Left ventricle myocardium superior (tissue), 1 donor: ENCODE measurements at places on chromosomes 7 and 10.

GRCh38 chr10:71351628-71352319 lies 32.7 kb downstream of the SLC29A3 start:
- DNase-seq, result peak; percentile 73

GRCh38 chr7:20140291-20141001 lies 76.7 kb downstream of the MACC1 start:
- DNase-seq, result no peak

GRCh38 chr7:77293046-77293445 lies 93.4 kb upstream of the FGL2 start:
- DNase-seq, result no peak

DNA sequence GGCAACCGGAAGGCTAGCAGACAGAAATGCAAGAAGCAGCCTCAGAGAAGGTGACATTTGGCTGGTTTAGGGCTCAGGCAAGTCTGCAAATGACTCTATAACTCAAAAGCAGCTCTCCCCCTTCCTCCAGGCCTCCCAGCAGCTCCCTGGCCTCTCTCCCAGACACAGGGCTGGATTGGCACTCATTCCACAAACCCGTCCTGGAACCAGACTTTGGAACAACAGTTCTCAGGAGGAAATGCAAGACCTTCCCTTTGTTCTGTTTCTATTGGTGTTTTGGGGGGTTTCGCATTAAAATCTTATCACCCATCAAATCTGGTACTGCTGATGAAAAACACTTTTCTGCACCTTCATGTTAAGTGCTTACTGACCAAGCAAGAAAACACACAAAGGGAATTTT lies 40.3 kb upstream of the EFCAB10 start:
- DNase-seq, result peak; percentile 67

DNA sequence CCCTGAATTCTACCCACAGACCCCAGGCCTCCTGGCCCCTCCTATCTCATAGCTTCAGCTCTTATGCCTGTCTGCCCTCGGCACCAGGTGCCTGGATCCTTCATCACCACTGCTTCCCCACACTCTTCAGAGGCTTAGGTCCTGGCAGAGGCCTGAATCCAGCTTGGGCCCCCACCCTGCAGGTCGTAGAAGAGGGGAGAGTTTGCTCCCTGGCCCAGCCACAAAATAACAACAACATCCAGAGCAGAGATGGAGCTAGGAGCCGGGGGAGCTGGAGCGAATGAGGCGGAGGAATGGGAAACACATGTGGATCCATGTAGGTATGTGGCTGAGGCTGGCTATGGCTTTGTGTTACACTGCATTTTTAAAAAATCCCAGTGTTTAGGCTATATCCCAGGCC lies 7.8 kb upstream of the OPN4 start:
- DNase-seq, result no peak

- no peak for DNase-seq
Observed at GRCh38 chr7:151818674-151819519, 58.0 kb downstream of the PRKAG2 start.

- DNase-seq, result no peak
Observed at GRCh38 chr10:114363745-114364454, 40.4 kb downstream of the AFAP1L2 start.

DNA sequence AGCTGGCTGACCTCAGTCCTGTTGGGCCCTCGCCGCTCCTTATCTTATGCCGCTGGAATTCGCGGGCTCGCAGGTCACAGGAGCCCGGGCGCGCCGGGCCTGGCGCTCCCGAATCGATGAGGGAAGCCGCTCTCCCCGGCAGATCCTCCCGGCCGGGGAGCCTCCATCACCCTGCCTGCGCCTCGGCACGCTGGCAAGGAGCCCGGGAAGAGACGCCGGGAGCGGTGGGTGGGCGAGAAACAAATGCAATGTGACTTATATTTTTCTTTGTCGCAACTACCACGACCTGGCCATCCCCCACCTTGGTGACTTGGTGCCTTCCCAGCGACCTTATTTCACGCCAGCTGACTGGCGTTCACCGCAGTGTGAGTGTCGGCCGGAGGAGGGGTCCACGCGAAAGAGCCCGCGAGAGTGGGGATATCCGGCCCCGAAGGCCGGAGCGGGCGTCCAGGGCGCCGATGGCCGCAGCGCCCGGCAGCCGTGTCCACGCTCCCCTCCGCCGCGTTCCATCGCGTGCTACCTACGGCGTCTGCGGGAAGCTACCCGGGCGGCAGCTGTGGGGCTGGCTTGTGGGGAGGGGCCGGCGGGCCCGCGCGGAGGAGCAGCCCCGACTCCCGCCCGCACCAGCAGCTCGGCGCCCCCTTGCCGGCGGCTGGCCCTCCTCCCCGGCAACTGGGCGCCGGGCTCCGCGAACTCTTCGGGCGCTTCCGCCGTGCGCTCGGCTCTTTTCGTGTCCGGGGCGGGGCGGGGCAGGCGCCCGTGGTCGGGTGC lies 494 bp upstream of the BMPR1A start:
- DNase-seq, result peak; percentile 95

DNA sequence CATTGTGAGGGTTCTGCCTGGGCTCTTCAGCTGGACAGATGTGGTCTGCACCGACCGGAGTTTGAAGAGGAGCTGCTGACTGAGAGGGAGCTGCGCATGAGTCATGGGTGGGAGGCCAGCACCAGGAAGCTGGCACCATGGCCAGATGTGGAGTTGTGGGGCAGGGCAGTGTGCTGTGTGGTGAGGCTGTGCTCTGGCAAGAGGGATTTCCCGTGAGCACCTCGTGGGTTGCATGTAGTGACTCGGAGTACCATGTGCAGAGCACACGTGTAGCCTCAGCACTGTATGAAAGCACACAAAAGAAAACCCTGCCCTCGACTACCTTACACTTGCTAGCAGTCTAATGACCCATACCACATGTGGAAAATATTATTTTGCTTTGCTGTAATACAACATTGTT lies 103.4 kb downstream of the WNT2 start:
- DNase-seq, result no peak

GRCh38 chr7:121202834-121203233 lies 126.0 kb upstream of the WNT16 start:
- DNase-seq, result no peak

DNA sequence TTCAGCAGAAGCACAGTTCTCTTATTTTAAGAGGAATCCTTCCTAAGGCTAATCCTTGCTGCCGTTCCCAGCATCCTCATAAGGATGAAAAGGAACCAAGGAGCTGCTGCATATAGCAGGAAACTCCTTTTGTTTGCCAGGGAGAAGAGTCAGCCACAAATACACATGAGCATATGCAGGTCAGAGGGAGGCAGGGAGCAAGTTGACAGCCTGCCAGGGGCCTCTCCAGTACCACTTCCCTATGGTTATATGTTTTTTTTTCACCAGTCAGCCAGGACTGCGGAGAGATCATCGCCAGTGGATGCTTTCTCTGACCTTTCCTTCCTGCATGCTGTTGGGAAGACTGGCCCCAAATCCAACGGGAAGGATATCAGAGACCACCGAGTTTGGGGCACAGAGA lies 39.8 kb downstream of the SLC35B4 start:
- DNase-seq, result no peak

DNA sequence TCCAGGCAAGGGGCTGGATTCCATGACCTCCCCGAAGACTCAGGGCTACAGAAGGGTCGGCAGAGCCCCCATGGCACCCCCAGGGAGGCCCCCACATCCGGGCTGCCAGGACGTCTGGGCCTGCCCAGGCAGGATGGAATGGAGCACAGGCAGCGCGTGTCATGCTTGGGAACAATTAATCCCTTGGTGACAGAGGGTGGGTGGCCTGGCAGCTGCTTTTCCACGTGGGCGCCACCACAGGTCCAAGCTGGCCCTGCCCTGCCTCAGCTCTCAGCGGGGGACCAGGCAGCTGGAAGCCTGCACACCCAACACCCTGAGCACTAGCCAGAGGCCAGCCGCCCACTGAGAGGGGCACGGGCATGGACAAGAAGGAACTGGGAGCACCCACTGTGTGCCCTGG lies 11.4 kb downstream of the ELN start:
- no peak for DNase-seq

GRCh38 chr10:73887294-73888039 lies 13.1 kb upstream of the CAMK2G start:
- peak; percentile 87 for DNase-seq

DNA sequence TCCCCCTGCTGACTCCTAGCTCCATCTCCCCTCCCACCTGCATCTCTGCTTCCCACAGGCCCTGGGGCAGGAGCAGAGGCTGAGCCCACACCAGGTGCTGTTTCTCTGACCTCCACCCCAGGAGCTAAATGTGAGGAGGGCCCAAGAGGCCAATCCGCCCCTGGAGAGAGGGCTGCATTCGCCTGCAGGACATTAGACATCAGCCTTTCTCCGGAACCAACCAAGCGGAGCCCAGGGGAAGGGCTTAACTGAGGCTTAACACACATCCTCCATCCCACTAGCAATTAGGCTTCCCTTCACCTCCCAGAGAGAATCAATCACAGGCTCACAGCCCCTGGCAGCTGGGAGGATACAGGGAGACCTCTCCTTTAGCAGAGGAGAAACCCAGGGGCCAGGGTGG lies 50.5 kb downstream of the SH3PXD2A start:
- peak; percentile 12 for DNase-seq

- DNase-seq, result no peak
Observed at GRCh38 chr10:86204421-86205305, 161.9 kb downstream of the GRID1 start.
